Sigmoid colon (tissue), 7 donors: ENCODE measurements at places on chromosomes 5 and 9. TPM values are rescaled to one million over a fixed set of nuclear protein-coding genes. Genes with fewer than 3 reads are reported as not detected.

DNA sequence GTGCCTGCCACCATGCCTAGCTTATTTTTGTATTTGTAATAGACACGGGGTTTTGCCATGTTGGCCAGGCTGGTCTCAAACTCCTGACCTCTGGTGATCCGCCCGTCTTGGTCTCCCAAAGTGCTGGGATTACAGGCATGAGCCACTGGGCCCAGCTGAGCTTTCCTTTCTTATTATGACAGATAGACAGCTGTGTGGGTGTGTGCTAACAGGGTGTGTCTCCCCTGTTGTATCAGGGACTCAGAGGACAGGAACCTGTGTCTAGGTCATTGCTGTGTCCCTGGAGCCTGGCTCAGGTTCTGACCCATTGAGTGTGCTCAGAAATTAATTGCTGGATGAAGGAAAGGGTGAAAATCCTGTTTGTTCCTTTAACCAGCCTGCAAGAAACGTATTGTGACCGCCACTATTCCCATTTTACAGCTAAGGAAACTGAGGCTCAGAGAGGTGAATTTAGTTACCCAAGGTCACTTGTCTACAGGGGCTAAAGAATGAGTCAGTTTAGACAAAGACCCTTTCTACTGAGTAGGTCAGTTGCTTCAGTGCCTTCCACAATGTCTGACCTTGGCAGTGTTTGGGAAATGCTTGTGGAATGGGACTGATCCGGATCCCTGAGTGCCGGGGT, 16.8 kb downstream of the NCS1 start:
- DNase-seq, result no peak

DNA sequence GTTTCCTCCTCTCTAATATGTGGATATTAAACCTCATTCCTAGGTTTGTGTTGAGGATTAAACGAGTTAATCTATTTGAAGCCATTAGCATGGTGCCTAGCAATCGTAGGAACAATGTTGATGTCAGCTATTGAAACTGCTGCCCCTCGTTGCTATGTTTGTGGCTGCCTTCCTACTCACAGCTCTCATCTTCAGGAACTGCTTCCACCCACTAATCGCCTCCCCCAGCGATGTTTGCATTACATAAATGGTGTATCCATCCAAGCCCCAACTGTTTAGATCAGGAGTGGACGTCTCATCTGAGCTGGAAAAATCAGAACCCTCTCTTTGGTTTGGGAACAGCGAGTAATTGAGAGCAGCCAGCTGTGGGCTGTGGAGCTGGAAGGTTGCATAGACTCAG, 416.6 kb downstream of the ARHGEF28 start:
- no peak for DNase-seq

Gene TTC1
- total RNA-seq, result 38.3 TPM

DNA sequence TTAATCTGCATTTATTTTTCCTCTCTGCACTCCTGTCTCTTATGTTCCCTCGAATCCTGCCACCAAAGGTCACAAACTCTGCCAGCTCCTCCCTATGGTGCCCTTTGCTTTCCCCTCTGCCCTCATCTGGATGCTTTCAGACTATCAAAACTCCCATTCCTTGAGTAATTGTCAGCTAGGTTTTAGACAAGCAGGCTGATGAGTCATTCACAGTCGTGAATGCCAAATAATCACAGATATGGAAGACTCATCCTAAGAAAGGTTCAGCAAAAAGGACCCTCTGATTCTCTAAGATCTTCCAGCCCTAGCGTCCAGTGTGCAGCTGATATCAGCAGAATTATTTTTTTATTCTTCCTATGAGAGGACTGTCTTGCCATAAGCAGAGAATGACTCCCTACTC, 104.5 kb upstream of the NUDT12 start:
- DNase-seq, result no peak
